ENCODE measurements at places on chromosomes 2 and 18.

DNA sequence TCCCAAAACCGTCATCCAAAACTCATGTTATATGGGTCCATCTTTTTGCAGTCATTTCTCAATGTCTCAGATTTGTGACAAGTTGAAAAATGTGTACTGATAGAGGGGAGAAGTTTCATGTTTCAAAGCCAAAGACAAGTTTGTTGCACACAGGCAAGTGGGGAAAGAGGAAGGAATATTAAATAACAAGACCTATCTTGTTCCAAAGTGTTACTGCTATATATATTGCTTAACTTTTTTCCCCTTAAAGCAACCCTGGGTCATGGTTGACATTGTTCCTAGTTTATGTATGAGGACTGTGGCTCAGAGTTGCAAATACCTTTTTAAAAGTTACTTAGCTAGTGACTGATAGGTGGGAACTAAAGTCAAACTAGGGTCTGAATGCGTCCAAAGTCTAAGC is 1.7 kb downstream of the ITGA4 start:
- DNase-seq: no peak

DNA sequence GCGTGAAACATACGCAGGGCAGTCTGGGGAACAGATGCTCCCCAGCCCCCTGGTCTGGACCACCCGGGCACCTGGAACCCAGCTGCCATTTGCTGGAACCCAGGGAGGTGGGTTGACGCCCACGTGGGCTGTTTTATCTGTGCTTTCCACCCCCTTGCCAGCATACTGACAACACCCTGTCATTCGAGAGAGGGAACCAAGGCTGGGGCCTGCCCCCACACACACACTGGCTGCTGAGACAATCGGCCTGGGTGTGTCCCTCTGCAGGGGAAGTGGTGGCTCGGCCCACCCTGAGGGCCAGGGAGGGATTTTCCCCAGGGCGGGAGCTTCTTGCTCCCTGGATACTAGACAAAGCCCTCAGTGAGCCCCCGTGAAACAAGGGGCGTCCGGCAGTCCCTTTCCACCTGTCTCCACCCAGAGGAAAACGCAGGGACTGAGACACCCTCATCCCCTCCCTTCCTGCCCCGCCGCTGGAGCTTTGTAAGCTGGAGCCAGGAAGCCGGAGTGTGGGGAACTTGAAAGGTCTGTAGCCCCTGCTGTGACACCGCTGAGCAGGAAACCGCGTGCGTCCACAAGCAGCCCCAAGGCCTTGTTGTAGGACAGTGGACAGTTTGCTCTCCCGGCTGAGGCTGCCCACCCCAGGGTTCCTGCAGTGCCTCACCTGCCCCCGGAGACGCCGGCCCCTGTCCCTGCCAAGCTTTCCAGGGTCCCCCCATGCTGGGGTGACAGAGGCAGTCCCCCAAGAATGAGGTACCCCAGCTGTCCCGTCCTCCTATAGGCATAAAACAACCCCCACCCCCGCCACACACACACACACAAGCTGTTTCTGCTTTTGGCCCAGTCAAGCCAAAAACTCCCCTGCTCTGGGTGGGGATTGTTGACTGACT is 14.1 kb upstream of the KLF11 start:
- peak; percentile 31 for DNase-seq

DNA sequence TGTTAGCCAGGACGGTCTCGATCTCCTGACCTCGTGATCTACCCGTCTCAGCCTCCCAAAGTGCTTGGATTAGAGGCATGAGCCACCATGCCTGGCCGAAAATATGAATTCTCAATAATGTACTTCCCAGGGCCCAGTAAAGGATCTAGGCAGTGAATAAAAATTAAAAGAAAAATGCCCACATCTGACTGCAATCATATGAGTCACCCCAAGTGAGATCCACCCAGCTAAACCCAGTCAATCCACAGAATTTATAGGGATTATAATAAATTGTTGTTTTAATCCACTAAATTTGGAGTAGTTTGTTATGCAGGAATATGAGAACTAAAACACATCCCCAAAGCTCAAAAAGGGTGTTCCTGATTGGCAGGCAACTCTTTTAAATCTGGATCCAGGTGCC is 93.5 kb upstream of the STK39 start:
- no peak for DNase-seq

GRCh38 chr2:479490-480176 is 191.7 kb upstream of the ALKAL2 start:
- DNase-seq: no peak

GRCh38 chr2:136254681-136255080 is 136.7 kb upstream of the CXCR4 start:
- no peak for DNase-seq
